ENCODE measurements at places on chromosomes 2 and 18.
A peak's percentile ranks its signal among the peaks of the same experiment; 100 is the strongest.

GRCh38 chr2:17583646-17584045 is 43.1 kb downstream of the VSNL1 start:
- H3K27ac ChIP-seq, result no peak overlapping the region
- no peak overlapping the region for H3K4me3 ChIP-seq
- no peaks in the 10 kb centered on the region for H3K27me3 ChIP-seq
- no peaks in the 10 kb centered on the region for H3K4me1 ChIP-seq
- H3K36me3 ChIP-seq, result no peaks in the 10 kb centered on the region
- DNase-seq, result no peak

DNA sequence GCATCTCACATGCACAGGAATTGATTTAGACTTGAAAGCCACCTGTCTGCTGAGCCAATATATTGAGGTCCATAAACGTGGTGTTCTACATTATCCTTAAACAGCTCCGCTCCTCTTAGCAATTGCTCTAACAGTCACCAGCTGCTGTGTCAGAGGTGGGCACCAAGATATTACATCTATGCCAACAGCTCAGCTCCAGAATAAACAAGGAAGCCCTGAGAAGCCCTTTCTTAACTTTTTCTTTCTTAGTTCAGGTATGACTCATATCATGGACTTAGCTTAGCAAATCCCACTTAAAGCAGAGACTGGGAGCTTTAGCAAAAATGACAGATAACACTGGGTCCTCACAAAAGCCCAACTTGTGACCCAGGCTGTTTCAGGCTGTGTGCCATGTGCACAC is 436.6 kb downstream of the IRS1 start:
- H3K4me1 ChIP-seq, result no peaks in the 10 kb centered on the region
- H3K4me3 ChIP-seq, result no peak overlapping the region
- no peak overlapping the region for H3K27ac ChIP-seq
- no peak for DNase-seq
- H3K36me3 ChIP-seq, result no peaks in the 10 kb centered on the region
- H3K27me3 ChIP-seq, result no peaks in the 10 kb centered on the region

DNA sequence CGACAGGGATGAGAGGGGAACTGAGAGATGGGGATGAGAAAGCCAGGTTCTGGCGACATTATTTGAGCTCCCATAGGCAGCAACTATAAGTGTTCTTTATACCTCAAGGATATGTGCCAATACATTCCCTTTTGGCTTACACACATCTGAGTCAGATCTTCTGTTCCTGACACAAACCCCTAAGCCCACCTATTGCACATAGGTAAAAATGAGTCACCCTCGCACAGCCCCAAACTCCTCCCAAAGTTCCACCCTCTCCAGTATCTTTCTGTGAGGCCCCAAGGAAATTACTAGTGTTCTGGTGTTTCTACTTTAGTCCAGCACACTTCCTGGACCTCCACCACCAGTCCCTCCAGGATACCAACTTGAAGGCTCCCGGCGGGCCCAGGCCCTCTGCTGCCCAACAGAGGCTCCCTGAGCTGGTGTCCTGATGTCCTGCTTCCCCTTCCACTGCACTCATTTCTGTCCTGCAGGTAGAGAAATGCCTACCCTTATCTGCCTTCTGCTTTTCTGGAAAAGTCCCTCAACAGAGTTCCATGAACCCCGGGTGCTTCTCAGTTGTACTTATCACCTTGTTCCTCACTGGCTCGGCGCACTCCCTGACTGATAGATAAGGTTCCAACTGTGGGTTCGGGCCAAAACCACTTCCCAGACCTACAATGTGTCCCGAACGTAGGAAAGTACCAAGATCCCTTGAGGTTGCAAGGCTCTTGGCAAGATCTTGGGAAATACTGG is 125.5 kb downstream of the EN1 start:
- H3K4me3 ChIP-seq, result no peak overlapping the region
- DNase-seq, result no peak
- H3K4me1 ChIP-seq, result no peaks in the 10 kb centered on the region

GRCh38 chr2:233449081-233449901 is 95.0 kb downstream of the DGKD start:
- no peak overlapping the region for H3K4me3 ChIP-seq
- no peaks in the 10 kb centered on the region for H3K4me1 ChIP-seq
- peaks cover 83% of the 10 kb centered on the region for H3K36me3 ChIP-seq
- DNase-seq, result no peak

DNA sequence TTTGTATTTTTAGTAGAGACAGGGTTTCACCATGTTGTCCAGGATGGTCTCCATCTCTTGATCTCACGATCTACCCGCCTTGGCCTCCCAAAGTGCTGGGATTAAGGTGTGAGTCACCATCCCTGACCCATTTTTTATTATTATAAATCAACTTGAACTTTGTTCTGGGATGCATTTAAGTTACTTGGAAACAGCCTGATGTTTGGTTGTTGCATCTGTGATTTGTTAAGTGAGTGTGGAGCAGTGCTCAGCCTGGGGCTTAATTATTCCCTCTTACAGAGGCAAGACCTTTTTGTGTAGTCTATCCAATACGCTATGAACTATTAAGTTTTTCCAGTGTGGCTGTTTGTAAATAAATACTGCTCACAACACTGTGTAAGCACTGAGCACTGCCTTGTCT is 32.6 kb downstream of the MTA3 start:
- no peak overlapping the region for H3K4me3 ChIP-seq
- no peak for DNase-seq
- no peaks in the 10 kb centered on the region for H3K27me3 ChIP-seq
- no peak overlapping the region for H3K27ac ChIP-seq

DNA sequence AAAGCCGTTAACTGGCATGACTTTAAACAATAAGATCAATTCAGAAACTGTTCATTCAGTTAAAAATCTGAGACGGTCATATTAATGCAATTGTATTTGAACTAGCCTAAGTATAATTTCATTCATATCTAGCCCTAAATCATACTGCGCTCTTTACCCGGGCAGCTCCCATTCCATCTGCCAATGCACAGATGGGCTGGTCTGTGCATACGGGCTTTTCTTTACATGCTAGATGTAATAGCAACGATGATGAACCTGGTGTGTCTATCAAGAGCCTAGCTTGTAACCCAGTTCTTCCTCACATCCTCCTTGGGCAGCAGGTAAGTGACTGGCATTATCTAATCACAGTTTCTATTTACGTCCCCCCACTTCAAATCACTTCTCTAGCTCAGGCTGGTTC is 631.5 kb upstream of the KLHL29 start:
- DNase-seq, result no peak
- no peaks in the 10 kb centered on the region for H3K27me3 ChIP-seq
- H3K4me3 ChIP-seq, result no peak overlapping the region
- no peaks in the 10 kb centered on the region for H3K36me3 ChIP-seq
- no peaks in the 10 kb centered on the region for H3K4me1 ChIP-seq
- H3K27ac ChIP-seq, result no peak overlapping the region

- peak overlapping the region; percentile 98 for H3K27ac ChIP-seq
- no peaks in the 10 kb centered on the region for H3K36me3 ChIP-seq
- peak; percentile 75 for DNase-seq
- peaks cover 36% of the 10 kb centered on the region for H3K4me1 ChIP-seq
- peak overlapping the region; percentile 81 for H3K4me3 ChIP-seq
- no peaks in the 10 kb centered on the region for H3K27me3 ChIP-seq
Measured at GRCh38 chr2:101253013-101253702, 472 bp downstream of the CNOT11 start.

GRCh38 chr2:43202289-43202688 is 24.1 kb downstream of the ZFP36L2 start:
- no peak overlapping the region for H3K27ac ChIP-seq
- DNase-seq, result no peak
- peaks cover 27% of the 10 kb centered on the region for H3K4me1 ChIP-seq
- no peaks in the 10 kb centered on the region for H3K27me3 ChIP-seq
- H3K4me3 ChIP-seq, result no peak overlapping the region

DNA sequence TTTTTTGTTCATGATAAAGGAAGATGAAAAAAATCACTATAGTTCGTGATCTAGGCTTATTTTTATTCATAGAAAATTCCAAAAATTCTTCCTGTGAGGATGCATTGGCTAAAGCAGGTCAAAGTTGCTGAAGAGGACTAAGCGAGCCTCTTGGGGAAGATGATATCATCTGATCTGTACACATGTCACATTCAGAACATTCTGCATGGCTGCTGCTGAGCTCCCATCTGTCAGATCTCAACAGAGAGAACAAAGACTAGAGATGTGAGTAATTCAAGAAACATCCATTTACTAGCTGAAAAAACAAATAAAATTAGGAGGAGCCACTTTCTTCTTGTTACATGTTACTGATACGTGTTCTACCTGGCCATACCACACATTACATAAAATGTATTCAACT is 518.6 kb upstream of the FSIP2 start:
- no peak overlapping the region for H3K4me3 ChIP-seq
- no peak for DNase-seq
- no peaks in the 10 kb centered on the region for H3K36me3 ChIP-seq
- no peaks in the 10 kb centered on the region for H3K27me3 ChIP-seq
- H3K4me1 ChIP-seq, result no peaks in the 10 kb centered on the region

GRCh38 chr2:45895241-45895861 is 243.9 kb downstream of the PRKCE start:
- no peak overlapping the region for H3K27ac ChIP-seq
- DNase-seq, result no peak
- no peaks in the 10 kb centered on the region for H3K36me3 ChIP-seq
- H3K27me3 ChIP-seq, result no peaks in the 10 kb centered on the region

- no peaks in the 10 kb centered on the region for H3K36me3 ChIP-seq
- no peak overlapping the region for H3K4me3 ChIP-seq
- DNase-seq, result no peak
- H3K27ac ChIP-seq, result no peak overlapping the region
Measured at GRCh38 chr18:7856116-7856515, 289.0 kb downstream of the PTPRM start.

- no peak overlapping the region for H3K27ac ChIP-seq
- DNase-seq, result no peak
- H3K36me3 ChIP-seq, result no peaks in the 10 kb centered on the region
- no peak overlapping the region for H3K4me3 ChIP-seq
Measured at GRCh38 chr2:241968417-241968816, 98.9 kb downstream of the RTP5 start.

- H3K27me3 ChIP-seq, result no peaks in the 10 kb centered on the region
- no peak overlapping the region for H3K4me3 ChIP-seq
- H3K36me3 ChIP-seq, result no peaks in the 10 kb centered on the region
- H3K27ac ChIP-seq, result no peak overlapping the region
Measured at GRCh38 chr2:173978447-173978846, 13.3 kb upstream of the SP3 start.

DNA sequence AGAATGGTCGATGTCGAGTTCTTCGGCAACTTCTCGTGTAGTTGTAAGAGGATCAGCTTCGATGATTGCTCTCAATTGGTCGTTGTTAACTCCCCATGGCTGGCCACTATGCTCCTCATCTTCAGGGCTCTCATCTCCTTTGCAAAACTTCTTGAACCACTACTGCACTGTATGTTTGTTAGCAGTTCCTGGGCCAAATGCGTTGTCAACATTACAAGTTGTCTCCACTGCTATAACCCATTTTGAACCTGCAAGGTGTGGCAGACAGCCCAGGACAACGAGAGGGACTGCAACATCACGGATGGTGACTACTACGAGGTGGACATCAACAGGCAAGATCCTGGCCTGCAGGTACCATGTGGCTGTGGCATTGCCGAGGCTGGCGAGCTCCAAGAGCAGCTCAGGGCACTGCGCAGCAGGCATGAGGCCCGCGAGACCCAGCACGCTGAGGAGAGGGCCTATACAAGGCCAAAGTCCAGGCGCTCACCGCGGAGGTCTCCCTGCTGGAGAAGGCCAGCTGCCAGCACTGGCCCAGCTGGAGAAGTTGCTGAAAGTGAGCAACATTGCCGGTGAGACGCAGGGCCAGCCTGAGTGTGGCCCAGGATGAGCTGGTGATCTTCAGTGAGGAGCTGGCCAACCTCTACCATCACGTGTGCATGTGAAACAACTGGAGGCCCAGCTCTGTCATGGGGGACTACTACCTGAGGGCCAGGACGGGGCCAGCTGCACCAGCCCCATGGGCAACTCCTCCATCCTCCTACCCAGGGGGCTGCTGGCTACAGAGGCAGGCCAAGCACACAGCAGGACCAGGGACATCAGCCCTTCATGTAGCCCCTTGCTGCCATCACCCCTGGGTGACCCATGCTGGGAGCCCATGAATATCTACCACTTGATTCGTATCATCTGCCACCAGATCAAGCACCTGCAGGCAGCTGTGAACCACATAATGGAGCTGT is 20.2 kb downstream of the CLK1 start:
- no peak overlapping the region for H3K27ac ChIP-seq
- no peaks in the 10 kb centered on the region for H3K27me3 ChIP-seq
- H3K4me1 ChIP-seq, result no peaks in the 10 kb centered on the region
- no peak overlapping the region for H3K4me3 ChIP-seq
- no peaks in the 10 kb centered on the region for H3K36me3 ChIP-seq

GRCh38 chr2:88729061-88729745 is 37.7 kb downstream of the RPIA start:
- H3K27me3 ChIP-seq, result no peaks in the 10 kb centered on the region
- no peak for DNase-seq
- no peaks in the 10 kb centered on the region for H3K36me3 ChIP-seq
- no peak overlapping the region for H3K4me3 ChIP-seq

DNA sequence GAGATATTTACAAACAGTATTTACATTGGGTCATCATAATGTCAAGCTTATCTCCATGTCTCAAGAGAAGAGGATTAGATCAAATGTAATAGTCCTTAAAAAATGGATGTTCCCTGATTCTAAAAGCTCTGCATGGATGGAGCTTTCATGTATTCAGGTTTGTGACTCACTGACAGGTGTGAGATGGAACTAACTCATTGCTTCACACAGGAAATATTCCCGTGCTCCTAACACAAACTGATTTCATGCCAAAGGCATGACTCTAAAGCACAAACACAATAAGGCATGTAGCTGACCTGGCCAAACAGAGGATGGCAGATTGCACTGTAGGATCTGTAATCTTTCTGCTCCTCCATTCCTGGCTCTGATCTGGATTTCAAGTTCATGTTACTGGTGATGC is 110.0 kb downstream of the ALK start:
- DNase-seq, result no peak
- no peaks in the 10 kb centered on the region for H3K36me3 ChIP-seq
- no peaks in the 10 kb centered on the region for H3K4me1 ChIP-seq
- no peak overlapping the region for H3K27ac ChIP-seq

- no peak overlapping the region for H3K4me3 ChIP-seq
- H3K27ac ChIP-seq, result no peak overlapping the region
- H3K27me3 ChIP-seq, result no peaks in the 10 kb centered on the region
- DNase-seq, result no peak
Measured at GRCh38 chr18:69968039-69968438, 20.4 kb upstream of the CD226 start.

DNA sequence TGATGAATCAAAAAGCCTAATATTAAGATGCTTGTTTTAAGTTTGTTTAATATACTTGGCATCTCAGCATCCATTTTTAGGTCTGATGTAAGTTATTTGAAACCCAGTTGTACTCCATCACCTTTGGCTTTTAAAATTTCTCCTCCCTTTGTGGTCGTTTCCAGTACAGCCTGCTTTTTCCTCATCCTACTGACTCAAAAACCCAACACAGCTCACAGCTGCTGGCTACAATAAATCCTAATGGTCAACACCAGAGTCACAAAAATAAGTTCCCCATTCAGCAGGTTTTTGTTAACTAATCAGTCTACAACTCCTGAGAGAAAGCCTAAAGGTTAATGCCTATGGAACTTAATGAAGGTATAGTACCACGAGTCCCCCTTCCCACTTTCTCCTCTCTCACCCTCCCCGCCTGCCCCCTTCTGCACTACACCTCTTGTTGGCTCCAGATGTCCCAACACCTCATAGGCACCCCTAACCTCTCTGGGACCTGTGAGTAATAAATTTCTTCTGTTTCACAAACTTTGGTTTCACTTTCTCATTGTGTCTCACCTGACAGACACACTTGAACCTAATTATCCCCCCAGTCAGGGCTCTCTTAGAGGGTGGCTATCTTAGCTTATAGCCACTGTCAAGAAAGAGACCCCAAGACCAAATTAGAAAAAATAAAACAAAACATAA is 148.6 kb downstream of the GALNT1 start:
- H3K27ac ChIP-seq, result no peak overlapping the region
- H3K4me3 ChIP-seq, result no peak overlapping the region
- no peaks in the 10 kb centered on the region for H3K4me1 ChIP-seq
- no peak for DNase-seq
- no peaks in the 10 kb centered on the region for H3K27me3 ChIP-seq
